Choroid plexus epithelial cell (primary cell): ENCODE measurements at places on chromosomes 6 and 20.

GRCh38 chr6:36850021-36850420 is 10.8 kb upstream of the CPNE5 start:
- DNase-seq: no peak

GRCh38 chr6:26349964-26350857 is 14.8 kb upstream of the BTN3A2 start:
- DNase-seq: peak; percentile 42

- DNase-seq: peak; percentile 25
Measured at GRCh38 chr6:53811082-53811481, 16.3 kb downstream of the LRRC1 start.

- no peak for DNase-seq
Measured at GRCh38 chr20:37096415-37097041, 731 bp upstream of the RBL1 start.

GRCh38 chr20:48761023-48761785 is 66.6 kb downstream of the PREX1 start:
- no peak for DNase-seq

GRCh38 chr6:131692031-131692430 is 9.2 kb downstream of the OR2A4 start:
- DNase-seq: no peak

DNA sequence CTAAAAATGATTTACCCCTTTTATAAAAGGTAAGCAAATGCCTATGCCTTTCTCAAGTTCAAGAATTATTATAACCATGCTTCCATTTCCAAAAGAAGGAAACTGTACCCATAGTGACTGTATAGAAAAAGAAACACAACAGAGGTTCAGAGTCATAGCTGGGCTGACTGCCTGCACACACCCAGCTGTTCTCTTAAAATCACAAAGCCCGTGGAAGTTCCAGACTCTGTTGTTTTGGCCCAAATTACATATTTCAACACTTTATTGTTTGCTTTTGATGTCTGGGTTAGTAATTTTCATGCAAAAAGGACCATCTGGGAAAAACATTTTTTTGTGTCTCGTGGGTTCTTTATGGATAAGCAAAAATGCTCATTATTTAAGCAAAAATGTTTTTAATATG is 99.2 kb downstream of the LCA5 start:
- DNase-seq: peak; percentile 78

GRCh38 chr6:76490456-76490855 is 418.0 kb upstream of the IMPG1 start:
- DNase-seq: no peak

GRCh38 chr20:23585449-23585807 is 17.1 kb upstream of the CST9L start:
- no peak for DNase-seq

GRCh38 chr6:157066781-157067491 is 256.4 kb downstream of the TMEM242 start:
- peak; percentile 29 for DNase-seq

DNA sequence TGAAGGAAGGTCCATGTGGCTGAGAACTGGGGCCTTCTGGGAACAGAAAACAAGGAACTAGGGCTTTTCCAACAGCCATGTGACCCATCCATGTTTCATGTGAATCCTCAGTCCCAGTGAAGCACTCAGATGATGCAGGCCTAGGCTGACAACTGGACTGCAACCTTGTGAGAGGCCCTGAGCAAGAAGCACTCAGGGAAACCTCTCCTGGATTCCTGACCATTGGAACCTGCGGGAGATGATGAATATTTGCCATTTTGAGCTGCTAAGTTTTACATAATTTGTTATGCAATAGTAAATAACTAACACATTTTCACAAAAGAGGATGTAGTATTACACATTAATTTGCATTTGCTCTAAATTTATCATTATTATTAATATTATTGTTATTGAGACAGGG is 38.4 kb upstream of the HLA-G start:
- no peak for DNase-seq

- no peak for DNase-seq
Measured at GRCh38 chr6:151284548-151285017, 44.8 kb downstream of the AKAP12 start.

DNA sequence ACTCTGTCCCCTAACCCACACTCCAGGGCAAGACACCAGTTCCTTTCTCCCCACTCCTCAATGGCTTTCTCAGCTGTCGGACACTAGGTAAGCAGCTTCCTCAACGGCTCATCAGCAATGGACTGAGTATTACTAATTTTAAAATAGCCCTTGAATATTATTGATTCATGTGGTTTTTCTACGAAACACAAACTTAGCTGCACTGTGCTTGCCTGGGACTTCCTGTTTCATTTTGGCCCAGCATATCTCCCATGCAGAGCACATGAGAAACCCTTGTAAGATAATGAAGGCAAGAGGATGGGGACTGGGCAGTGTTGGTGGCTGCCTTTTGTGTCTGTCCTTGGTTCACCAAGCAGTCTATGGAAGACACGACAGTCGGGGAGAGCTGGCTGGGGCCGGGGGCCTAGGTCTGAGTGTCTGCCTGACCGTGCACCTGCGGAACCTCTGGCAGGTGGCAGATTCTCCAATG is 48.9 kb downstream of the RNASET2 start:
- DNase-seq: no peak

GRCh38 chr6:20722455-20722854 is 188.2 kb downstream of the CDKAL1 start:
- DNase-seq: no peak

DNA sequence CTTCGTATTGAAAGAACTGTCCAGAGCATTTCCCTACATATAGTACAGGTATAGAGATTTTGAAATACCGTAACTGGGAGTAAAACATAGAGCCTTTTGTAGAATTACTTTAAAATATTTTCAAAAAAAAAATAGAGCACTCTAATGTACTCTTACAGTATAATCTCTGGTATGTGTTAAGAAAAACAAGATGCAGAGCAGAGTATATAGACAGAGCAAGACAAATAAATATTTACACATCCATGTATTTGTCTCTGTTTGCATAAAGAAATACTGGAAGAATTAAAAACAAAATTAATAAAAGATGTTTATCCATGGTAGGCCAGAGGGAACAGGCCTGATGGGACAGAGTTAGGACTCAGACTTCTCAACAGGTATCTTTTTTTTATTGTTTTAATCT is 28.0 kb upstream of the SUMO4 start:
- no peak for DNase-seq

- DNase-seq: peak; percentile 59
Measured at GRCh38 chr20:45592574-45593189, 13.6 kb upstream of the WFDC8 start.

- DNase-seq: peak; percentile 50
Measured at GRCh38 chr20:10448270-10449156, 13.4 kb downstream of the SLX4IP start.

DNA sequence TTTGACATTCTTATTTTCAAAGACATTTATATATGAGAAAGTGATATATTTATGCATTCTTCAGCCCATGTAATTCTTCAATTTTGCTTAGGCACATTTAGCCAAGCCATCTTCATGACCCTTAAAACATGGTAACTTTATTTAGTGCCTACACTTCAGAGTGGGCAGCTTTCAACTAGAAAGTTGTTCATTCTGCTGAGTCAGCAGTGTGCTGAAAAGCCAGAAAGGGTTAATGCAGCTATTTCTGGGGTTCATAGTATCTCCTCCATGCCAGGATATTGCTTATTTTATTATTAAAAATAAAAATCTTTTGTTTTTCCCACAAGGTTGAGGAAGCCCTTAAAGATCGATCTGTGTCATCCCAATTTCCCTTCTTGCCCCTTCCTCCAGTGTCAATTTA is 79.2 kb downstream of the EDN1 start:
- DNase-seq: no peak

GRCh38 chr20:22890594-22891300 is 144.4 kb upstream of the SSTR4 start:
- no peak for DNase-seq

DNA sequence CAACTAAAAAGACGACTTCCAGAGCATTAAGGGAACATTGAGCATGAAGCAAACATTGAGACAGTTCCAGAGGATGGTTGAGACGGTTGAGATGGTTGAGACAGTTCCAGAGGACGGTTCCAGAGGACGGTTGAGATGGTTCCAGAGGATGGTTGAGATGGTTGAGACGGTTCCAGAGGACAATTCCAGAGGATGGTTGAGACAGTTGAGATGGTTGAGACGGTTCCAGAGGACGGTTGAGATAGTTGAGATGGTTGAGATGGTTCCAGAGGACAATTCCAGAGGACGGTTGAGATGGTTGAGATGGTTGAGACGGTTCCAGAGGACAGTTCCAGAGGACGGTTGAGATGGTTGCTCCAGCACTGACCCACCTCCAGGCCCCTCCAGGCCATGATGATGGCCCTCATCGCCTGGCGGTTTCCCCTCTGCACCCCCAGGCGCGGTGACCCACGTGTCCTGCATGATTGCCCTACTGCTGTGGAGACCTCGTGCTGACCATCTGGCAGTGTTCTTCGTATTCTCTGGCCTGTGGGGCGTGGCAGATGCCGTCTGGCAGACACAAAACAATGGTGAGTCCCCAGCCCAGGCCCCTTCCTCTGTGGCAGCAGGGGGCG is 16.3 kb downstream of the UNC93A start:
- DNase-seq: no peak

DNA sequence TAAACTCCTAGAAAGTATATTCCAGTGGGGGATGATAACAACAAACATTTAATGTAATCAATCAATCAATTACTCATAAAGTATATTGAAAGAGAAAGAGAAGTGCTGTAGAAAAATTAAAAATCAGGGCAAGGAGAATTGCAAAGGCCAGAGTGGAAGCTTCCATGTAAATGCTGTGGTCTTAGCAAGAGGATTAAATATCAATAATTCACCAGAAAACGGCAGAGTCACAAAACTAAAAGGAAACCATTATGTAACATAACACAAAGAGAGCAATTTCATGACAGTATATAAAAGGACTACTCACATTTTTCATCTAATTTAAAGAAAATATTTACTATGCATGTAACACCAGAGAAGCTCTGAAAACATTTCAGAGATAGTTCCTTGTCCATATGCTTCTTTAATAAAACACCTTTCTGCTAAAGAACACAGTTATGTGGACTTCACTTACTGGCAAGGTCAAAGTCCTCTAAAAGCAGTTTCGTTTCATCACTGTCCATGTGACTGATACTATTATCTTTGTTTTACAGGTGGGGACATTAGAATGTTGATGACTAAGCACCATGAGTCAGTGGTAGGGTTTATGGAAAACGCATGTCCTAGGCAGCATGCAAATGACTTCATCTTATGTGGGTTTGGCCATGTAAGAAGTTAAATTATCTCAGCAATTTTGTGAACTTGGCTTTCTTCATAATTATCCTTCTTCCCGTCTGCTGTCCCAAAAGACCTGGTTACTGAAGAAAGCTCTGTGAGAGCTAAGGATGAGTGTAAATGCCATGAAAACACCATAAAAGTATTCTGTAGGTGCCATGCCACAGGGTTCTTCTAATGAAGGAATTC is 185.8 kb upstream of the TENT5A start:
- peak; percentile 93 for DNase-seq

DNA sequence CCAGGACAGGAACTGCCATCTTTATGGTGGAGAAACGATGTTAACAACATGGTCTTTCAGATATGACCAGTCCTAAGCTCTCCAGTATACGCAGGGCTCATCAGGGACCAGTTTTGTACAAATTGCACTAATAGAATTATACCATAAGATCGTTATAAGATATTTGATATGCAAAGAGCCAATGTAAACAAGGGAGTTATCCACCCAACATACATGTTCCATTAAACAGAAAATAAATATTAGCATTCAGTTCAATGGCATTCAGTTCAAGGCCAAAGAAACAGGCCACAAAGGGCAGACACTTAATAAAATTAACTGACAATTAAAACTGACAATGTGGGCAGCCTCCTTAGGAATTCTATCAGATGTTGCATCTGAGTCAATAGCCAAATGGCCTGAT is 2.6 kb downstream of the GFOD1 start:
- no peak for DNase-seq

DNA sequence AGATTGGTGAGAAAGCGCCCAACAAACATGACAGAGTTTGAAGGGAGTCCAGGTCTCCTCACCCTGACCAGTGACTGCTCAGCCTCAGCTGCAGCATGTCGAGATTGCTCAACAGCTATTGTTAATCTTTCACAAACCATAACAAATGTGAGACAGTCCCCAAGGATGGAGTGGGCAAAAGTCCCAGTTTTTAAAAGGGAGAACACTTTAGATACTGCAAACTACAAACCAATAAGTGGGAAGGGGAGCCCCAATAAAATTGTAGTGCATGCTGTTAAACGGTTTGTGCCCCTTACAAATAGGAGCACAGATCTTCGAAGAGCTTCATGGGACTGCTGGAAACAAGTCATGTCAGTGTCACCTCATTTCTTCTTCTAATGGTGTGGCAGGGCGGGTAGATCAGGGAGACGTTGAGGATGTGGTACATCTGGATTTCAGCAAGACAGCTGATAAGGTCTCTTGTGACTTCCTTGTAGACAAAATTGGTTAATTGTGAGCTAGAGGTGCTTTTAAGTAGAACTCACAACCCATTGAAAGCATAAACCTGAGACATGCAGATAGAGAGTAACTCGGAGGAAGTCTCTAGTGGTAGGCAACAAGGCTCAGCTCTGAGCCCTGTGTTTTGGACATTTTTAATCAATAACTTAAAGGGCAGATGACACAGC is 134.0 kb upstream of the ARMC2 start:
- no peak for DNase-seq

- DNase-seq: no peak
Measured at GRCh38 chr20:37669062-37669772, 24.6 kb upstream of the CTNNBL1 start.

DNA sequence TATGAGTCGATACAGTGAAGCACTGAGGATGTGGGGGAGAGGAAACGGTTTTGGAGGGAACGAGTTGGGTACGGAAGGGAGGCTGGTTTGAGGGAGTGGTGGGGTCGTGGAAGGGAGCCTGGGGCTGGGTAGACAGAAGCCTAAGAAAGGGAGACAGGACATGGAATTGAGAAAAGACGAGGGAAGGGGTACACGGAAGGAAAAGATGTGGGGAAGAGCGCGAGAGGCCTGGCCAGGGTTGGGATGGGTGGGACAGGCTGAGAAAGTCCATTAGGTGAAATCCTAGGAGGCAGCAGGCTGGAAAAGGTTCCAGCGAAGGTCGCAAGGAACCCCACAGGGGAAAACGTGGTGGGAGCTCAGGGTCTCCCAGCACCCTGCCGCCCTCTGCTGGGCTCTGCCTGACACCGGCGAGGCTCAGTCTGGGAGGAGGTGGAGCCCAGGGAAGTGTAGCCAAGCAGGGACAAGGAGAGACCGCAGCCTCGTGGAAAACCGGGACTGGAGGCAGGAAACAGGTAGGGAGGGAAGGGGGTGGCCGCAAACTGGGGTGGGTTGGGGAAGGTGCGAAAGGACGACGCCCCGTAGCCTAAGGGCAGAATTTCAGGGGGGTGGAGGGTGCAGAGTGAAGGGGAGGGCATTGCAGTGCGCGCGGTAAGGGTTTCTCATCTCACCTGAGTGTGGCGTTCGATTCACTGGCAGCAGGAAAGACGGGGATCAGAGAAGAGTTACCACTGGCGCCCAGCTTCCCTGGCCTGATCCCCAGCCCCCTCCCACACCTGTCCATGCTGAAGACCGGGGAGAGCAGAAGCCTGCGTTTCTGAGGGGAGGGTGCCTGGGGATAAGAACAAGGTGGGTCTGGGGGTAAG is 4.3 kb downstream of the GABBR1 start:
- DNase-seq: peak; percentile 82

- DNase-seq: no peak
Measured at GRCh38 chr20:9261781-9262180, 192.9 kb downstream of the PLCB4 start.
